CD4-positive, alpha-beta T cell treated with Interleukin-15 for 1 hour (primary cell): ENCODE measurements at places on chromosomes 13 and 19.

DNA sequence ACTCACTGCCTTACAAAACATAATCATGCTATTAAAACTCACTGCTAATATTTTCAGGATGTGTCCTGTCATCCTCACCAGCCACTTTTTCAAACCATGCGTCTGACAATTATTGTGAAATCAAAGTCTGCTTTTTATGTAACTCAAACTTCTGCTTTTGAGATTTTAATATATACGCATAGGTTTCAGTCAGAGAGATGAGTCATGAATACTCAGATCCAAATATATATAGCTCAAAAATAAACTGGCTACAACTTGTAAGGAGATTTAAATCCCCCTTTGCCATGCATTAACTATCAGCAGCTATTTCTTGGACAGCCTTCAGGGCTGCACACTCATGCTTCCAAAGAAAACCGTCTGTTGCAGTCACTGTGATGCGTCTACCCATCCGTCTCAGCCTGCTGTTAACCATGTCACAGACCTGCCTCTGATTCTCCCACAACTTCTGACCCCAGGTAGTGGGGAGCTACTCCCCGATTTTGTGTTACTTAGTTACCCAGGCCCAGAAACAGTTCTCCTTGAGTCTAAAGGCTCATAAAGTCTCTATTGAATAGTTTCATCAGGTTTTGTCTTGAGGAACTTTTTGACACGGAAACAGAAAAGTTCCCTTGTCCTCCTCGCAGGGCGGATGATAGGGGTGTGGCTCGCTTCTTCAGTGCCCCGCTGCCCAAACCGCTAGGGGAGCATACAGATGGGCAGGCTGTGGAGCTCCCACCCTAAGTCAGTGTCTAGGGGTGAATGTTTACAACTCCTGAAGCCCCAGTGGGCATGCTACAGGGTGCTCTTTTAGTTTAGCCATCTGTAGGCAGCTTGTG is 33.8 kb upstream of the SGCG start:
- no peak for DNase-seq

- no peak for DNase-seq
Measured at GRCh38 chr13:42466123-42466522, 107.8 kb upstream of the TNFSF11 start.

- no peak for DNase-seq
Measured at GRCh38 chr19:55132453-55133129, 15.2 kb upstream of the PPP1R12C start.

DNA sequence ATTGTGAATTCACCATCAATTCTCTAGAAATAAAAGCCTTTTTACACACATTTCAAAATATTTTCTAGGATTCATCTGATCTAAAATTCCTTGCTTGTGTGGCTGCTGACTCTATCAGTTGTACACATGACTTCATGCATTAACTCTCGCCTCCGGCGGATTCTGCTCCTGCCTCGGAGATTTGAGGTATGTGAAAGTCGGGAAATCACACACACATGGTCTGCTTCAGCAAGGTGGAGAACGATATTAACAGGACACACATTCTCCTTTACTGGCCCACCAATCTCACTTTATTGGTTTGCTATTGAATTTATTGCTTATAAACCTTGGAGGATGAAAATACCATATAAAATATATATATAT is 855.7 kb downstream of the SLITRK5 start:
- DNase-seq = no peak

DNA sequence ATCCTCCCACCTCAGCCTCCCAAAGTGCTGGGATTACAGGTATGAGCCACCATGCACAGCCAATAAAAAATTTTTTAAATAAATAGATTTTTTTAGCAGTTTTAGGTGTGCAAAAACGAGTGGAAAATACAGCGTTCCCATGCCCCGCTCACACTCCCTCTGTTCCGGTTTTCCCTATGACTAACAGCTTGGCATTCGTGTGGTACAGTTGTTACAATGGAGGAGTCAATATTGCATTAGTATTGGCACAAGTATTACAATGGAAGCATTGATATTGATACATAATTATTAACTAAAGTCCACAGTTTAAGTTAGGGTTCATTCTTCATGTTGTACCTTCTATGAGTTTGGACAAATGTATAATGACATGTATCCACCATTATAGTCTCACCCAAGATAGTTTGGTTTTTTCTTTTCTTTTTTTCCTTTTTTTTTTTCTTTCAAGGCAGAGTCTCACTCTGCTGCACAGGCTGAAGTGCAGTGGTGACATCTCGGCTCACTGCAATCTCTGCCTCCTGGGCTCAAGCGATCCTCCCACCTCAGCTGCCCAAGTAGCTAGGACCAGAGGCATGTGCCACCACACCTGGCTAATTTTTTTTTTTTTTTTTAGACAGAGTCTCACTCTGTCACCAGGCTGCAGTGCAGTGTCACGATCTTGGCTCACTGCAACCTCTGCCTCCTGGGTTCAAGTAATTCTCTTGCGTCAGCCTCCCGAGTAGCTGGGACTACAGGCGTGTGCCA is 15.4 kb upstream of the RAB20 start:
- no peak for DNase-seq

- DNase-seq = no peak
Measured at GRCh38 chr19:54421169-54421516, 5.9 kb downstream of the TTYH1 start.

DNA sequence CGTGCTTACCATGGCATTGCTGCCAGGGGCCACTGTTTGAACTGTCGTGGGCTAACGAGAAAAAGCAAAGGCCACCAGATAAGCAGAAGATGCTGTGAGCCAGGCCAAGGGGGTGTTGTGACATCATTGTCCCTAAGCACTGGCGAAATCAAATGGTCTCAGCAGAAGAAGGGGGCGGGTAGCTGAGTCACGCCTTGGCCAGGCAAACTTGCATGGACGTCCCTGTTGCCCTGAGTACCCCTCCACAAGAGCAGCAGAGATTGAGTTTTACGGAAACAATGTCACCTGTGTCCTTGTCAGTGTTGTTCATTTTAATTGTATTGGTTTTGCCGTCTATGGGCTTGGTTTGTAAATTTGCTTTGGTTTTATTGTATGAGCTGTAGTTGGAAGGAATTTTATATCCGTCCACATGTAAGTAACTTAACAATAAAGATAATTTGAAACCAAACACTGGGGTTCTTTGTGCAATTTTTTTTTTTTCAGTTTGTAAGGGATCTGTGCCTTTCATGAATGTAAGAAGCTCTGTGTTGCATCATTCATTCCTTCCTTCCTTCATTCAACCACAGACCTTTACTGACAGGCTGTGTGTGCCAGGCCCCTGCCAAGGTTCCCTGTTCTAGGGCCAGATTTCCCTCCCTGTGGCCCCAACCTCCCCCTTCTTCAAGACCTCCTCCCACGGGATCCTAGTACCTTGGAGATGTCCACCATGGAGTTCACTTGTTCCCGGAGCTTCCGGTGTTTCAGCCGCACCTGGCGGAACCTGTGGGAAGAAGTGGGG is 12.3 kb downstream of the KCNN4 start:
- DNase-seq = peak; percentile 42

GRCh38 chr13:24502533-24503378 is 9.8 kb downstream of the PARP4 start:
- DNase-seq = no peak

- no peak for DNase-seq
Measured at GRCh38 chr13:20258963-20259288, 26.8 kb upstream of the GJB6 start.
